ENCODE measurements at places on chromosomes 6 and 20.

DNA sequence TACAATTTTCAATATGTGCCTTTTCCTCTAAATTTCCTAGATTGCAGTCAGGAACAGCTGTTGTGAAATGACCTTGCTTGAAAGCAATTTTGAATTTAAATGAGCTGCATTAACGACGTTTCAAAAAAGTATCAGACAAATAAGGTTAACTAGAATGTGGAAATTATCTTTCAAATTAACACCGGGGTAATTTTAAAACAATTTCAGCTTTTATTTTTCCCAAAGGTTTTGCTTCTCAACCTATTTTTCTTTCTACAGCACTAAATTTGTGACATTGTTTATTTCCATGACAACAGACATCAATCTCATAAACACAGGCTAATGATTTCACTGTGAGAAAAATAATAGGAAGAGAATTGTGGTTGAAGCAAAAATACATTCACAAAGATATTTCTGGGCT, 38.5 kb downstream of the COL12A1 start:
- DNase-seq = no peak

DNA sequence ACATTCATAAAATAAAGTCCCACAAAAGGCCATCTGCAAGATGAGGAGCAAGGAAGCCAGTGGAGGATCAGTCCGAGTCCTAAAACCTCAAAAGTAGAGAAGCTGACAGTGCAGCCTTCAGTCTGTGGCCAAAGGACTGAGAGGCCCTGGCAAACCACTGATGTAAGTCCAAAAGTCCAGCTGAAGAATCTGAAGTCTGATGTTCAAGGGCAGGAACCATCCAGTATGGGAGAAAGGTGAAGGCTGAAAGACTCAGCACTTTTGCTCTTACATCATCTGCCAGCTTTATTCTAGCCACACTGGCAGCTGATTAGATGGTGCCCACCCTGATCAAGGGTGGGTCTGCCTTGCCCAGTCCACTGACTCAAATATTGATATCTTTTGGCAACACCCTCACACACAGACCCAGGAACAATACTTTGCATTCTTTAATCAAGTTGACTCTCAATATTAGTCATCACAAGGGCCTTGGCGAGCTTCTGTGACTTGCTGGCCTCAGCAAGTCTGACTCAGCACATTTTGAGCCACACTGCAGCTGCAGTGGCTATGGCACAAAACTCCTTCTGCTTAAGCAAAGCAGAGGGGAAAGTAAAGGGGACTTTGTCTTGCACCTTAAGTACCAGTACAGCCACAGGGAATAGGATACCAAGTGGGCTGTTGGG, 1370.3 kb upstream of the CITED2 start:
- DNase-seq = no peak

GRCh38 chr6:971981-972640, 279.2 kb upstream of the EXOC2 start:
- DNase-seq = no peak

- no peak for DNase-seq
These were observed 27.5 kb upstream of the ZBTB22 start for GRCh38 chr6:33344701-33345697.

DNA sequence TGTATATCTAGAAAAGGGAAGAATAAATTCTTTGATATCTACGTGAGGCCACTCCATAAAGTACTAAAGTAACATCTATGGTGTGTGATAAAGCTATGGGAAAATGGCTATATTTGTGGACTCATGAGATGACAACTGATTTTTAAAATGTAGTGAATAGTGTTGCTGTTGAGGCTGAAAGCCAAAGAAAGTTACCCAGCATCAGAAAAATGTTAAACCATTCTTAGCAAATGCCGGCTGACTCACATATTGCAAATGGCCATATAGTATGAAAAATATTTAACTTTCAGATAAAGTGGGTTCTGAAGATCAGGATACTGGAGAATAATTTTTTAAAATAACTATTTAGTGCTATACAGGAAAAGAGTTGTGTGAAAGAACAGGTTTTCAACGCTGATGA, 129.9 kb upstream of the GRIK2 start:
- DNase-seq = no peak

GRCh38 chr6:127160484-127160883, 42.0 kb downstream of the RSPO3 start:
- DNase-seq = no peak

DNA sequence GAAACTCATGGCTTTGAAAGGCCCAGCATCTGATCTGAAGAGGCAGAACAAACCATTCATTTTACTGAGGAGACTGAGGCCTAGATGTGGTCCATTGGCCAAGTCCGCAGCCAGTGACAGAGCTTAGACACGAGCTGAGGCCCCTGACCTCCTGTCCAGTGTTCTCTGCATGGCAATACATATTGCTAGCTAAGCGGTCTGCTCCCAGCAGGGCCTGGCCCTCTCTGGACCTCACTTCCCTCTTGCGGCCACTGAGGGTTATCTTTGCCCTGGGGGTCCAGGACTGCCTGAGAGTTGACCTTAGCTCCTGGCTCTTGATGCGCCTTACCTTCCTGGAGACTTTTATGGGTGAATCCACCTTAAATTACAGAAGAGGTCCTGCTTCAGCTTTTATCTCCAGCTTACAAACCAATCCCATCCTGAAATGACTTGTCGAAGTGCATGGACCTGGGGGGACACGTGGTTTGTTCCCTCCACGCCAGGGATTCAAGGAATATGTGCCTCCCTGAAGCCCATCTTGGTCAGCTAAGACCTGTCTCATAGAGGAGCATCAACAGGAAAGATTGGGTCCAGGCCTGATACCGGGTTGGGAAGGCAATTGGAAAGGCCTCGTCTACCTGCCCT, 75.6 kb downstream of the CNBD2 start:
- no peak for DNase-seq

DNA sequence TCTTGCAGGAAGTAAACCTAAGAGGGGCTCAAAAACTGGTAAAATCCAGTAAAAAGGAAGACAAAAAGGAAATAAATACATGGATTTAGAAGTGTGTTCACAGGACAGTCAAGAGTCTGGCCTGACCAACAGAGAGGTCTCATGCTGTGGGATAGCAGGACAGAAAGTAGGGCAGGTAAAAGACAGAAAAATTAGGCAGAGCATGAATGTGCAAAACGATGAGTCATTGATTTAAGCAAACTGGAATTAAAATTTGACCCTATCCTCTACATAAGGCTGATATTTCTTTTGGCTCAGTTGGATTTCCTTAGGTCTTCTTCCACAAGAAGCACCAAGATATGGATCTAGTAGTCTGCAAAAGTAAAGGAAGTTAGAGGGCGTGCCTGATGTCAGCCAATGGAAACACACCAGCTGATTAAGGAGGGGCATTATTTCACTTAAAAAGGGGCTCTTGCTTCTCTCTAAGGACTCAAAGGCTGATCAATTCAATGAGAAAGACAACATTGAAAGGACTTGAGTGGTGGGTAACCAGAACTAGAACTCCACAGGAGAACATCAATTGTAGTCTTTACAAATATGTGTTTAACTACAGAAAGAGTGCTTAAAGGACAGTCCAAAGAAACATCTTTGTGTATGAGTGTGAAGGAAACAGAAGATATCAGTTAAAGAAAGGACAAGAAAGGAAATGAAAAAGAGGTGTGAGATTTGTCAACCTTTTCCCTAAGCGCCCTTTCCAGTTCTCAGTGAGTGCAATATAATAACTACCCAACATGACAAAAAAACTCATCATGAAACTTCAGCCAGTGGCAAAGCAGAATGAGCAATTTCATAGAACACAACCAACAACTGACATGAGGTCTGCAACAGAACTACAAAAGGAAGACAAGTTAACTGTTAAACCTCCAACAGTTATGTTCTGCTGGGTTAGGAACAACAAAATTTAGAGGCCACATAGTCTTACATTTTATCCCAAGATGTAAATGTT, 19.4 kb upstream of the MYB start:
- no peak for DNase-seq

DNA sequence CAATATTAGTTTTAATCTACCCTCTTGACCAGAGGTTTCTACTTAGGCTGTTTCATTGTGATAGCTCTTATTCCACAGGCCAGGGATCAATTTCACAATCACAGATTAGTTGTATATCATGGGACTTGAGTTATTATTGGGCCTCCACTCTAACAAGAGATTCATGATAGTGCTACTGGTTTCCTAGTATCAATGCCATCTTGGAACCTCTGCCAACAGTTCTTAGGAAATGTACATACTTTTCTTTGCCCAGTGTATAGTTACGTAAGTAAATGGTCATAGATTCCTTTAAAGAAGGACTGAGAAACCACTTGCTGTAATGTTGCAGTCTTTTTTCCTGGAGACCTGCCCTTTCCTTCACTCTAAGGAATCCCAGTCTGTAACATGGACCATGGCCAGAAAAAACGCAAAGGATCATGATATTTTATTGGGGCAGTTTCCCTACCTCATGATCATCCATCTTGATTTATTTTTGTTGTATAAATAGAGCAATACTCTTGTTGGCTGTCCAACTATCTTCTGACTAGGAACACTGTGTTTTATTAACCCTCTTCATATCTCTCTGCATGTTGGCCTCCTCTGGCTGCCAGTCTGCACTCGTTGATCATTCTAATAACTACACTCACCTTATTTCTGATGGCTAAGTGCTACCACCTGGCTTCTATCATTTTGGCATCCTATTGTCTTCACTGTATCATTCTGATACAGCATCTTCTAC, 38.0 kb upstream of the VGLL2 start:
- no peak for DNase-seq

DNA sequence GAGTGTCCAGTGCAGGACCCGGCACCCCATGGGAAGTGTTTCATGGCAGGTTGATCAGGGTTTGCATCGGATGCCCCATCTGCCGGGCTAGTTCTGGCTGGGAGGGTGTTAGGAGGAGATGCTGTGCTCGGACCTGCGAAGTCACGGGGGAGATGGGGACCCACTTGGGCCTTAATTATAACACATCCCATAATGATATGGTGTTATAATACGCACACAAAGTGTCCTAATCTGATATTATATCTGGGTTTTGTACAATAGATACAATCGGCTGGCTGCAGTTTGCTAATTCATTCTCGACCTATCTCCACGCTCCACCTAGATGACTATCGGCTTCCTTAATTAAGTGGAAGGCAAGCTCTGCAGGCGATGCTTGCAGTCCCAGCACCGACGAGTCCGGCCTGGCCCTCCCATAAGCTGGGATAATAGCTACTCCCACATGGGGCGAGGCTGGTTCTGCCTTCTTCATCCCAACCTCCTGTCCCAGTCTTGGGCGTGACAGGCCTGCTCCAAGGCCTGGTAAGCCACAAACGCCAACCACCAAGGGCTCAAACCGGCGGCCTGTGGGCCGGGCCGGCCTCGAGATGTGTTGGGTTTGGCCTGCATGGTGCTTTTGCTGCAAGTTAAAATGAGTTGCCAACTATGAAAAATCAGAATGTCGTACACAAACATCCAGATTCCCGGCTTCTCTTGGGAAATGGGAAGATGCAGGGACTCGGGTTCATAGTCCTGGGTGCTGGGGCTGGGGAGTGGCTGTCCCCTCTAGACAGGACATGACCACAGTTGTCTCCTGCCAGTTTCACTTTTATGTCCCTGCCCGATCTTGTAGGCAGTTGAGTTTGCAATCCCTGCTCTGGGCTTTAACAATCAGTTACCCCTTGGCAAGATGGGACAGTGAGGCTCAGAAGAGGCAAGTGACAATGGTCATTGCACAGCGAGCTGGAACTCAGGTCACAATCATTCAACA, 32.7 kb downstream of the CEBPB start:
- DNase-seq = no peak

DNA sequence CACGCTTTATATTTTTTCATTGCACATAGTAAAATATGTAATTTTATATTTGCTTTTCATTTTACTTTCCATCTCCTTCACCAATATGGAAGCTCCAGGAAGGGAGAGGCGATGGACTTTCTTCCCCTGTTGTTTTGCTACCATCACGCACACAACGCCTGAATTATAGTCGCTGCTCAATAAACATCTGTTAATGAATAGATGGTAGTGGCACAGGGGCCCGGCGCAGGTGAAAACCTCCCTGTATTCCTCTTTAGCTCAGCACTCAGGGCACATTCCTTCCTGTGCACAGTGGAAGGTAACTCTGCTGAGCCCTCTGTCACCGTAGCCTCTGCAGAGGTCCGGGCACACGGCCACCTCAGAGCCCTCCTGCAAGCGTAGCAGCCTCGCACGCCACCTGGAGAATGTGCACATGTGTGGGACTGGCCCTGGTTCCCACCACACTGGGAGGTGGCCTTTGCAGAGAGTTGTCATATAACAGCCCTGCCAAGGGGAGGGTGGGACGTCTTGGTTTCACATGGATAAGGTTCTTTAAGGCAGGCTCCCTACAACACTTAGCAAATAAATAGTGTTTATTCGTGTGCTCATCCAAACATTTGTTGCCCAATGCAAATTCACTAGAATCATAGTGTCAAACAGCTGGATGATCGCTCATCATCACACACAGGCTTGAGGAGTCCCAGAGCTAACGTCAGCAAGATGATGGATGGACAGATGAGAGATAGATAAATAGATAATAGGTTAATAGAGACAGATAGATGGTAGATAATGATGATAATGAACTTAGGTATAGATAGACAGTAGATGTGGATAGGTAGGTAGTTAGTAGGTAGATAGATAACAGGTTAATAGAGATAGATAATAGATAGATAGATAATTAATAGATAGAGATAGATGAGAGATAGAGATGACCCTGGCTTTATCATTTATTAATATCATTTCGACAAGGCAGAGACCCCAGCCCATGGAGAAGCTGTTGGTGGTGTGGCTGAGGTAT, 32.3 kb upstream of the AFDN start:
- no peak for DNase-seq

GRCh38 chr6:32665661-32666060, 796 bp downstream of the HLA-DQB1 start:
- no peak for DNase-seq

DNA sequence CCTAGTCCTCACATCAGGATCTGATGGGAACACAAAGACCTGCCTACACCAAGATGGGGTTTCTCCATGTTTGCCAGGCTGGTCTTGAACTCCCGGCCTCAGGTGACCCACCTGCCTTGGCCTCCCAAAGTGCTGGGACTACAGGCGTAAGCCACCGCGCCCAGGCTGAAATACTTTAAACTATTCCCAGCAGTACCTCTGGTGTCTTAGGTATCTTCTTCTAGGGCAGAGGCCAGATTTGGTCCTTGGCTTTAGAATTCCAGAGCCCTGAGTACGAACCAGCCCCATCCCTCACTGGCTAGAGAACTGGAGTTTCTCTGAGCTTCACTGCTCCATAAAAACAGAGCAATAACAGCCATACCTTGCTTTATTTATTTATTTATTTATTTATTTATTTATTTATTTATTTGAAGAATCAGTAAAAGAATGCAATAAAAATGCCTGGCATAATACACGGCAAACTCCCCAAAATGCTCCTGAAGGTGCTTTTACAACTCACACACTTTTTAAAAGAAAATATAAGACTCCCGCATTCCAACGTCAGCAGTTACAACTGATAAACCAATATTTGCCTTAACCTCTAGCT, 312.1 kb downstream of the TFAP2C start:
- no peak for DNase-seq

Data from vagina (tissue), 2 donors.